Hematopoietic multipotent progenitor cell treated with erythropoietin and hydrocortisone succinate and interleukin-3 and kit ligand, for 8 days (in vitro differentiated cells): ENCODE measurements at places on chromosomes 11 and 22.
A peak's percentile ranks its signal among the peaks of the same experiment; 100 is the strongest.

GRCh38 chr11:110778343-110778742, 66.1 kb upstream of the ARHGAP20 start:
- no peak for DNase-seq

DNA sequence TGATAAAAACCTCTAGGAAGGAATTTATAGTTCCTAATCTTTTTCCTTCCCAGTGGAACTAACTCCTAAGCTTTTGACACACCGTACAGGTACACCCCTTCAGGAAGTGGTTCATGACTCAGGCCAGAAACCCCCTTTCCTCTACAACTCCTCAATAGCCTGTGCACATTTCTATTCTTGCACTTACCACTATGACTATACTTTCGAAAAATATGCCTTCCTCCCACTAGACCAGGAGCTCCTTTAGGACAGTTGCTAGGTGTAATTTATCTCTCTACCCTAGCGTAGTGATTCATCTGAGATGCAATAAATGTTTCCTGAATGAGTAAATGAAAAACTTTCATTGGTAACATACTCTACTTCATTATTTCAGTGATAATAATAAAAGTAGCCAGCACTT, 14.5 kb downstream of the MAP6 start:
- DNase-seq, result no peak

GRCh38 chr11:46526216-46527215, 67.3 kb downstream of the AMBRA1 start:
- peak; percentile 35 for DNase-seq

DNA sequence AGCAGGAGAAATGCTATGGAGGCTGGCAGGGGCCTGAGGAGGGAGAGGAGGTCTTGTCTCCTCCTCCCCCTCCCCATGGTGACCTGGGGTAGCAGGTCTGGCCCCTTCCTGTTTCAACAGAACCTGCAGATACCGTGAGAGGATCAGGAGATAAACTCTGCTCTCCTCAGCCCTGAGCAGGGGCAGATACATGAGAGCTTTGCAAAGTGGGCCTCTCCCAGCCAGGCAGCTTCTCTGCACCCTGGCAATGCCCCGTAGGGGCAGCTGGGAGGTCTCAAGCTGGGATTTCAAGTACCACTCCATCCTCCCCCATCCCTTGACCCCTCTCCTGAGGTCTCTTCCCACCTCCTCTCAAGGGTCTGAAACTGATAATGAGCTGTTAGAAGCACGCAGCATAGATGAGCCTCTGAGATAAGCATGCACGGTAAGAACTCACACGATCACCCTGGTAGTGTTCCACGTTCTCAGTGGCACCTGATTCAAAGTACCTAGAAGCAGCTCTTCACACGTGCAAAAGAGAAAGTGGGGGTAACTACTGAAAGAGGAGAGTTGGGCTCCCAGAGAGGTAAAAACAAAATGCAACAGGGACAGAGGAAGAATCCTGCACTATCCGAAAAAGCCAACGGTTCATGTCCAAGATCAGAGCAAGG, 4.9 kb upstream of the CCDC86 start:
- DNase-seq, result no peak

DNA sequence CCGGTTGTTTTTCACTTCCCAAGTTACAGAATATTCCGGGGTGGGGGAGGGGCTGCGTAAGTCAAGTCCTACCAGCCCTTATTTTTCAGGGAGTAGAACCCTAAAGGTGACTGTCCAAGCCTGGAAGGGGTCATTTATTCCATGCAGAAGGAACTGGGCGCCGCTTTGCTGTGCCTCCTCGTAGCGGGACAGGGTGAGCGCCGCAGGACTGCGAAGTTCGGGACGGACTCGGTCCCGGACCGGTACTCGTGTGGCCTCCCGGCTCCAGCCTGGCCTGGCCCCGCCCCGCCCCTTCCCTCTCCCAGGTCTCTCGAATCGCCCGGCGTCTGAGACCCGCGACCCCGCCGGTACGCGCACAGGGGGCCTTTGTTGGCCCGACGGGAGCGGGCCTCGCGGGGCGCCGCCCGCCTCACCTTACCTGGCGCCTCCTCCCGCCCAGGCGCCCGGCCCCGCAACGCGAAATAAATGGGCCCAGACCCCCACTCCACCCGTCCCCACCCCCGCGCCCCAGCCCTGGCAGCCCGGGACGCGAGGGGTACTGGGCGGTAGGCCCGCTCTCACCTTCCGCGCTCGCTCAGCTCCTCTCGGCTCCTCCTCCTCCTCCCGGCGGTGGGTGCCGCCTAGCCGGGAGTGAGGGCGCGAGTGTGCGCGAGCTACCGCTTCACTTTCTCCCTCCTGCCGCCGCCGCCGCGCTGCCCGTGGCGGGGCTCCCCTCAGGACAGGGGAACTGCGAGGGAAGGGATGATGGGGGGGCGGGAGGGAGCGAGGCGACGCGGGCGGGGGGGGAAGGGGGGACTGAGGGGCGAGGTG, 698 bp downstream of the PAK1 start:
- peak; percentile 58 for DNase-seq

DNA sequence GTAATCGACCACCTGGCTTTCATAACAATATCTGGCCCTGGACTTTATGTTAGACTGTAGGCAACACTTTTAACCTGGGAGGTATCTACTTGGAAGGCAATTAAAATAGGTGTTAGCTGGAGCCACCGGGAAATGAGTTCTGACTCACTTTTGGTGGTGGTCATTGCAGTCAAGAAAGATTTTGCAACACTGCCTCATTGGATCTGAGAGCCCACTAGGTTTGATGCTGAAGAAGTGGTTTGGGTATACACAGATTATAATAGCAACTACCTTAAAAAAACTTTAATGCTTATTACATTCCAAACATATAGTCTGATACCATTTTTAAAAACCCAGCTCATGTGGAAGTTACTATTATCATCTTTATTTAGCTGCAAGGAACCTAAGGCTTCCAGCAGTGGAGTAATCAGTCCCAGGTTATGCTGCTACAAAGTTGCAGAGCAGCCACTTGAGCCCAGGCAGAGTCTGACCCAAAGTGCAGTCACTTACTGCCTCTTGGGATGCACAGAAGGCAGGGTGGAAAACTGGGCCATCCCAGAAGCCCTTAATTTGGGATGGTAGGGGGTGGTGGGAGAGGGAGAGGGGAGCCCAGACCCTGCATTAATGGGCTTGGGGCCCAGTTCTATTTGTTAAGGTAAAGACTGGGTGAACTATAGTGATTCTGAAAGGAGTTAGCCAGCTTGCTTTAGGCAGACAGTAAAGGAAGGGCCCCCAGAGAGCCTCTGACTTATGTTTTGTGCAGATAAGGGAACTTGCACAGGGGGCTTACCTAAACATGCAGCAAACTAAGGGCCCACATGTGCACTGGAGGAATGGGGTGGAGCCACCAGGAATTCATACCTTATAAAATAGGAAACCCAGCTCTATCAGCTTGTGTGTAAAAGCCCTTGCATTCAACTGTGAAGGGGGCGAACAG, 149.4 kb downstream of the SNX19 start:
- DNase-seq, result no peak

- DNase-seq, result no peak
Observed at GRCh38 chr11:113059548-113059947, 98.3 kb downstream of the NCAM1 start.

GRCh38 chr22:42360348-42360747, 71.9 kb downstream of the NFAM1 start:
- no peak for DNase-seq

DNA sequence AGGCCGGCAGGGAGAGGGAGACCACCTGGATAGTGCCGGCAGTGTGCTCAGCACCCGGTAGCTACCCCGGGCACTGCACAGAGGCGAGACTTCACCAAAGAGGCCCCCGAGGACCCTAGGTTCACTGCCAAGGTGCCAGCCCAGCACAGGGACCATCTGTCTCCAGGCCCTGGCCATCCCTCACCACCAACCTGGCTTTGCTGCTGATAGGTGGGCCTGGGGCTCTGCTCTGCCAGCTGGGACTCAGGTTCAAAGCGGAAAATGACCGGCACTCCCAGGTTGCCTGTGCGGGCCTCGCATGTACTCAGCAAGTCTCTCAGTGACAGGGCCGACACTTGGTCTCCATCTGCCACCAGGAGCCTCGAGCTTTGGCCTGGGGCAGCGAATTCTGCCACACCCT, 812.2 kb downstream of the BRD1 start:
- no peak for DNase-seq

- DNase-seq, result no peak
Observed at GRCh38 chr11:57421805-57422204, 5.1 kb downstream of the SLC43A3 start.

GRCh38 chr11:99739464-99740089, 718.8 kb downstream of the CNTN5 start:
- peak; percentile 21 for DNase-seq

DNA sequence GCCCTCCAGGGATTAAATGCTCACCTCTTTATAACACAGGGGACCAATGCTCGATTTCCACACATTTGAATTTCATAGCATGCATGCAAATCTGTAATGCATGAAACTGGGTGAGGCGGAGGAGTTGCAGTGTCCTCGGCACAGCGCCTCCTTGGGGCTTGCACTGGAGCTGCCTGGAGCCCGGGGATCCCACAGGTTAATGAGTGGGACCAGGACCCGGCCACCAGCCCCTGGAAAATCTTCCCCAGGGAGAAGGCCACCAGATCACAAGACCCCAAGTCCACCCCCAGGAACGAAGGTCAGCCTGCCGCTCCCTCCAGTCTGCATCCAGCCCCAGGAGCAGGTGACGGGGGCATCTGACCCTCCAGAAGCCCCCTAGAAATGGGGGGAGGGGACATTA, 119.1 kb downstream of the MN1 start:
- no peak for DNase-seq

GRCh38 chr22:23984430-23984829, 4.5 kb downstream of the GSTT2 start:
- peak; percentile 75 for DNase-seq

DNA sequence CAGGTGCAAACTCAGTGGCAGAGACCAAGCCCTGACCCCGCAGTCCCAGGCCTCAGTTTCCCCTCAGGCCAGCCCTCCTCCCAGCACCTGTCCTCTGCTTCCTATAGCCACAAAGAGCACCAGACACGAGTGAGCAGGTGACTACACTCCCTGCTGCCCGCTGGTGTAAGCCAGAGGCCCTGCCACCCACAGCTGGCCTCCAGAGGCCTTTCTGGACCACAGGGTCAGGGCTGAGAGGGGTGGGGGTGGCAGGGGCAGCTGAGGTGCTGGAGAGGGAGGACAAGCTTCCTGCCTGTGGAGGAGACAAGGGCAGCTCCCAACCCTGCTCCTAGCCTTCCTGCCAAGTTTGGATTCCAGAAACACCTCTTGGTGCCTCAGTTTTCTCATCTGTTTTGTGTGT, 31.3 kb upstream of the WNT7B start:
- no peak for DNase-seq

DNA sequence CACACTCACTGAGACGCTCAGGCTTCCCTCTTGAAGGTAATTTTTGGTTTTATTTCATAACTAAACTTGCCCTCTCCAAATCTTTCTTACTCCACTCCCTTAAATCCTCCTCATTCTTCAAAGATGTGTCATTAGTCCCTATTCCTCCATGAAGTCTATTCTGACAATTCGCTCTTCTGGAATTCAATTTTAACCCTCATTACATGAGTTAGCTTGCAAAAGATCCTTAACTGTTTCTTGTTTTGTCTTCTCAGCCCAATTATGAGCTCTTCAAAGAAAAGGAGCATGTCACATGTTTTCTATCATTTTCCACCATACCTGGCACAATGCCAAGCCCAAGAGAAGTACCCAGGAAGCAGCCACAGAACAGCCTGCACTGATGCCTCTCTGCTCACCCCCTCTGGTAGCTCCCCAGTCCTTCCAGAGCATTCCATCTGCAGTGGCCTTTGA, 13.0 kb downstream of the GALNT18 start:
- peak; percentile 16 for DNase-seq

GRCh38 chr22:31248138-31248745, 36.1 kb downstream of the LIMK2 start:
- peak; percentile 78 for DNase-seq

- DNase-seq, result no peak
Observed at GRCh38 chr11:109026891-109027489, 362.1 kb downstream of the DDX10 start.
